Activated CD8-positive, alpha-beta T cell treated with anti-CD3 and anti-CD28 coated beads, Interleukin-2, amount 10 ng/mL, durations not matched to agents 7 days and 5 days (primary cell): ENCODE measurements at places on chromosomes 4 and X. TPM values are rescaled to one million over a fixed set of nuclear protein-coding genes. Genes with fewer than 3 reads are reported as not detected.

Gene AFM
- not detected for total RNA-seq

Gene P2RY10
- 49.8 TPM for total RNA-seq

Gene WNK3
- total RNA-seq = 0.03 TPM

Gene BMX
- not detected for total RNA-seq

Gene ATP7A
- 8.6 TPM for total RNA-seq

Gene ALAS2
- total RNA-seq = not detected

Gene PGK1
- 1,152 TPM for total RNA-seq

Gene SLITRK4
- total RNA-seq = not detected

Gene C4orf54
- not detected for total RNA-seq

Gene HUWE1
- total RNA-seq = 223 TPM

Gene CAMK2D
- total RNA-seq = 30.7 TPM

Gene PNMA5
- not detected for total RNA-seq

Gene PLAC8
- 198 TPM for total RNA-seq
